HEK293T (cell line): ENCODE measurements at places on chromosomes 5 and 9.

GRCh38 chr5:157613385-157614245 is 38.0 kb upstream of the ADAM19 start:
- no peak for DNase-seq

DNA sequence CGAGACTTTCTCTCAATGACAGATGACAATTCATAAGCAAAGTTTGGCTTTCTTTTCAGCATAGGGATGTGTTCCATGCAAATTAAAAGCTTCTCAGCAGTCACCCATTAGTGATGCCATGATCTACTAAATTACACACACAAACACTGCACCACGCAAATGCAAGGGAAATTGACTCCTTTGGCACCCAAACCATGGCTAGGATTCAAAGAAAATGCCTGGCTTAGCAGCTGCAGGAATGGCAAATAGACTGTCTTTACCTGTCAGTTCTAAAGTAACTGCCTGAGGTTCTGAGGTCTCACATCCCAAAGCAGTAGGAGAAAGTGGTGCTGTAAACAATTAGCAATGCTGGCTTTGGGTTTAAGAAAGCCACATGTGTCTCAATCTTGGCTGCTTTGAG is 108.6 kb upstream of the ATP10B start:
- DNase-seq: no peak

DNA sequence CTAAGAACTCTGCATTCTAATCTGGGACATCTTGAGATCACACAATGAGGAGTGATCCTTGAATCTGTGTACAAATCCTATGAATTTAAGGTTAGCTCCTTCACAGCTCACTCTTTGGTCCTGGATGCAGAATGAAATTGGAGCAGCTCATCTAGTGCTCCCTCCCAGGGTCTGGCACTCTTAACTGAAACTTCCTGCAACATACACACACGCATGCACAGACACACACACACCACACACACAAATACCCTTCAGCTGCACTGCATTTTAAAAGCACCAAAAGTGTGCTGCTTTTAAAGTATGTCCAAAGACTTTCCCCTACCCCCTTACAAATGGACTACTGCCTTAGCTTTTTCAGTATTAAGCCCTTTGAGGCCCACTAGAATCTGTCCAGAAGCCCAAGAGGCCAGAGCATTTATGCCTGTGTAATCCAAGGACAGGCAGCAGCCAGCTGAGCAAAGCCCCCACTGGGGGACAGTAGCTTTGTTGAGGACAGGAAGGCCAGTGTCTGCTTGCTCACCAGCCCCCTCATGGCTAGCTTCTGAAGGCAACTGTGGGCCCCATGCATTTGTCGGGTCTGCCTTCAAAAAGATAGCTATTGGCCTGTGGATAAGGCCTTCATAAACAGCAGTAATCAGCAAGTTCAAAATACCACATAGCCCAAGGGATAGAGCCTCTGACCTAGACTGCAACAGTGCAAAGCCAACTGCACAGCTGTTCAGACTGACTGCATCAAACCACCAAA is 43.6 kb downstream of the CDO1 start:
- no peak for DNase-seq

DNA sequence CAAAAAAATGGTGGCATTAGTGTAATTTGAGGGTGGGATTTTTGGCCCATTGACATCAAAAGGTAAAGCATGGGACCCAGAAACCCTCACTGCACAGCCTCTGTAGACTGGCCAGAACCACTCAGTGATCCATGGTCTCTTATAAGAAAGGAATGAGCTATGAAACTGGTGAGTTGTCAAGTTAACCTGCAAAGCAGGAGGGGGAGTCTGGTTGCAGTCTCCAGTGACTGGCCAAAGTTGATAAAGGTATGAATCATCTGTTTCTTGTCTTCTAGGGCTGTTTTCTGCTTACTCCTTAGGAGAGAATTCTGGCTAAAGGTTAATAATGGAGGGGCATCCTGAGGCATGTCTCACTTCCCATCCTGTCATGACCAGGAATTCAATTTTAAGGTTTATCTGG is 325.2 kb downstream of the TLR4 start:
- DNase-seq: no peak

GRCh38 chr5:44546286-44546685 is 157.1 kb upstream of the FGF10 start:
- DNase-seq: no peak

GRCh38 chr9:35748858-35749514 is at the start of the genes GBA2 and RGP1:
Gene GBA2, minus strand, starts transcription at chr9:35749228. Its CDS starts 524 bp downstream, at chr9:35748704.
Gene RGP1, plus strand, starts transcription at chr9:35749287. Its CDS starts 469 bp downstream, at chr9:35749756.
- DNase-seq: peak; percentile 87

- no peak for DNase-seq
These were observed 29.3 kb downstream of the GRAMD2B start for GRCh38 chr5:126452477-126452876.

- DNase-seq: no peak
These were observed 53.6 kb upstream of the HTR1A start for GRCh38 chr5:64015824-64016223.

DNA sequence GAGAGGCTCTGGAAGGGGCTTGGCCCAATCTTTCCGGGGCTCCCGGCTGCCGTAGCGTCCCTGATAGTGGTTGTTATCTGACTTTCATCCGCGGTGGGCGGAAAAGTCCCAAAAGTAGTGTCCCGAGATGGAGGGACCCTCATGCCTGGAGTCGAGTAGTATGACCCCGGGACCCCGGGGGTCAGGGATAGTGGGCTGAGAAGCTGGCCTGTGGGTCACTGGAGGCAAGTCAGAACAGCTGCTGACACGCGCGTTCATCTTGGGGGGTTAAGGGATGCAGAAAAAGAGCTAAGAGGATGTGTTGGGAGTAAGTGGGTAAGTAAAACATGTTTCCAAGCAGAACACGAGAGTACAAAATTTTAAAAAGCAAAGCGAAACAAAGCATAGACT is 123.4 kb downstream of the TMEM161B start:
- no peak for DNase-seq

- DNase-seq: no peak
These were observed 112.0 kb upstream of the TBC1D2 start for GRCh38 chr9:98367371-98367900.

DNA sequence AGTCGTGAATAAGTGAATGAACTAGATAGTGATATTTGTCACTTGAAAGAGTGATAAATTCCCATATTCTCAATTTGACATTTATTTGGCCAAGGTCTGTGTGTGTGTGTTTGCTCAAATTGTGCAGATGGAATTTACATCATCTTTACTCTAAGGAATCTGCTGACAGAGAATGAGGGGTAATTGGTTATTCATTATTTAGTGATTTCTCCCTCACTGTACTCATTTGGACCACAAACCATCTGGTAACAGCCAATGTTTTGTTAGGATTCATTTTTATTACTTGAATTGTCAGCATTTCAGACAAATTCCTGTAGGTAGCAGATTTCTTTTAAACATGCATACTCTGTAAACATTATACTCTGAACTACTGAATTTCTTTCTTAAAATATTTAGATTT is 15.6 kb downstream of the VCAN start:
- DNase-seq: no peak

- no peak for DNase-seq
These were observed 1.4 kb upstream of the IRX4 start for GRCh38 chr5:1883925-1884677.

DNA sequence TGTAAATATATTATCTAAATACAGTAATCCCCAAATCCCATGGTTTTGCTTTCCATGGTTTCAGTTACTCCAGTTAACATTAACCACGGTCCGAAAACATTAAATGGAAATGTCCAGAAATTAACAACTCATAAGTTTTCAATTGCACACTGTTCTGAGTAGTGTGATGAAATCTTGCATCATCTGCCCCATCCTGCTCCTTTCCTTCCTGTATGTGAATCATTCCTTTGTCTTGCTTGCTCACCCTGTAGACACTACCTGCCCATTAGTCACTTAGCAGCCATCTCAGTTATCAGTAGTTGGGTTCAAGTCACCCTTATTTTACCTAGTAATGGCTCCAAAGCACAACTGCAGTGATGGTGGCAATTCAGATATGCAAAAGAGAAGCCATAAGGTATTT is 1568.5 kb upstream of the WWC1 start:
- DNase-seq: no peak

DNA sequence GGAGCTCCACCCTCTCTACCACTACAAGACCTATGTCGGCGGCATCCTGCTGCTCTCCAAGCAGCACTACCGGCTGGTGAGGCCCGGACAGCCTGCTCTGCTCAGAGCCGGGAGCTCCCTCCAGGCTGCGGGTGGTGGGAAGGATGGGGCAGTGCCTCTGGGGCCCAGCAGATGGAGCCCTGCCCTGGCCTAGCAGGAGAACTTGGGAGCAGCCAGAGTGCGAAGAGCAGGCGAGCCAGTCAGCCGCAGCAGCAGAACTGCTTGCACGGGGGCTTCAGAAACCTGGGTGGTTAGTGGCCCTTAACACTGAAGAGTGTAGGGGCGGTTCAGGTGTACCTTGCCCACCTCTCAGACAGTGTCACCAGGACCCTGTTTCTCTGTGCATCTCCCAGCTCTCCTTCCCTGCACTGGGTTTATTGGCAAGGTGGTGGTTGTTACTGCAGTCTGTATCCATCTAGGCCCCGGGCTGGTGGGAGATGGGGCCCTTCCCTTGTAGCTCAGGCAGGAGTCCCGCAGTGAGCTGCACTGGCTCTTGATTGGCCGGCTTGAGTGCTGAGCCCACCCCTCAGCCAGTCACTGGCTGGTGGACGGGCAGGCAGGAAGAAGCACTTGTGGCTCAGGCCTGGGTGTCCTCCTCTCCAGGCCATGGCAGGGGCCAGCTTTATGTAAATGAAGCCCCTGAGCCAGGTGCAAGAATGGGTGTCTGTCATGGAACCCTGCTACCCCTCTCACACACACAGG is 7.7 kb downstream of the B4GALT7 start:
- peak; percentile 93 for DNase-seq

DNA sequence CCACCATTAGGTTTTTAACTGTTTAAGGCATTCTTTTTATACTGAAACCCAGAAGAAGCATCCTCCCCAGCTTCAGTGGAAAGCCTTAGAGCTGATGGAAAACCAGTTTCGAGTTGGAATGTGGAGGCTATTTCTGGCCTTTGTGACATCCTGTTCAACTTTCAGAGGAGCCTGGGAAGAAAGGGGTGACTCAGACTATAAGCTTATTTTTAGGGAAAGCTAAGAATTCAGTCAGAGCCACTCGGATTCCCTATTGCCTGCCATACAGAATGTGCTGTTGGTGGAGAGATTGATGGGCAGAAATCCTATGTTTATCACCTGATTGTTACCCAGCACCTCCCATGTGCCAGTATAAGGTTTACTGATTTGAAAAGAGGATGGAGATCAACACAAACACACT is 19.8 kb downstream of the PALM2AKAP2 start:
- DNase-seq: no peak

DNA sequence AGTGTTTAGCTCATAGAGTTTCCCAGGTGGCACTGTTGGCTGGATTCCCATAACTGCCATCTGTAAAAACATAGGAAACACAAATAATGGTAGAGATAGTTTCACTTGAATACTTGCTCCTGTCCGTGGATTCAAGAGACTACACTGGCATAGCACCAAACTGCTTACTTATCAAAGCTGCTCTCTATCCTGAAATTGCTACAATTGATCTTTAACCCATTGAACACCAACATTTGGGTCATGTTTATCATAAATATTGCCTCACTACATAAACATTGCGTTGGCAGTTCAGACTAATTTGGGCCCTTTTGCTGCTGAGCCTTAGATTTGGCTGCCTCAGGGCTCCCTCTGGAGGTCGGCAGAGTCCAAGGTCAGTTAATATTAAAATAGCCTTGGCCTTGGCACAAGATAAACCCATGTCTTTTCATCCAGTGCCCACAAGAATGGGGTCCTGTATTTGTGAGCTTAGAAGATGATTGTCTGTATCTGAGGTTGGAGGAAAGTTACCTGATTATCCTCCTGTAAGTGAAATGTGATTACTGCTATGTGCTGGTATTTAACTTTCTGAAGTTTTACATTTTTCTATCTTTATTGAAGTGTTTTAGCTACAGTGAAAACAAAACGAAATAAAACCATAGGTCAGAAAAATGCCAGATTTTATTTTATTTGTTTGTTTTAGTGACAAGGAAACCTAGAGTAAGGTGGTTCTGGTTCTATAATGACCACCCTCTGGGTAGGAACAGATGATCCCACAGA is 4.0 kb upstream of the RANBP3L start:
- peak; percentile 45 for DNase-seq

DNA sequence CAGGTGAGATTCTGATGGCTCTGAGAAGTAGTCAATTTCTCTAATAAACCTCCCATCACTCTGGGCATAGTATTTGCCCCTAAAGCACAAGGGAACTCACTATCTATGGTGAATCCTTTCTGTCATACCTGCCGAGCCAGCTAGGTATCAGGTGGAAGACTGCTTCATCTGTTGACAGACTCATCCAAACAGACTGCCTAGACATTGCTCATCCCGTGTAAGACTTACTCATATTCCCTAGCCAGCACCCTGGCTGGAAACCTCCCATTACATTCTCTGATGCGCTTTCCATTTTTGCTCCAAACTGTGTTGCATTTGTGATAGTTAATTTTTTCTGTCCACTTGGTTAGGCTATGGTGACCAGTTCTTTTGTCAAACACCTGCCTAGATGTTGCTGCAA is 595.9 kb downstream of the DNAH5 start:
- DNase-seq: no peak

DNA sequence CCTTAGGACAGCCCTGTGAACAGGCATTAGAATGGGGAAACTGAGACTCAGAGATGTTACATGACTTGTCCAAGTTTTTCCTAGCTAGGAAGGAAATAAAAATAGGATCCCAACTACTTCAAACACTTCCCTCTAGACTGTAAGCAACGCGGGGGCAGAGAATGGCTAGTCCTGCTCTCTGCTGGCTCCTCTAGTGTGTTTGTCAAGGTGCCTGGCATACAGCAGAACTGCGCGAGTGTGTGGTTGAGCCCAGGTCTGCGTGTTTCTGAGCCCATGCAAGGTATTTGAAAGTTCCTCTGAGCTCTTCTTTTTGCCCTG is 152.5 kb downstream of the MACROH2A1 start:
- no peak for DNase-seq

- no peak for DNase-seq
These were observed 222.6 kb upstream of the PIK3R1 start for GRCh38 chr5:67992923-67993322.

- DNase-seq: no peak
These were observed 136.4 kb downstream of the MCTP1 start for GRCh38 chr5:95148453-95148852.

DNA sequence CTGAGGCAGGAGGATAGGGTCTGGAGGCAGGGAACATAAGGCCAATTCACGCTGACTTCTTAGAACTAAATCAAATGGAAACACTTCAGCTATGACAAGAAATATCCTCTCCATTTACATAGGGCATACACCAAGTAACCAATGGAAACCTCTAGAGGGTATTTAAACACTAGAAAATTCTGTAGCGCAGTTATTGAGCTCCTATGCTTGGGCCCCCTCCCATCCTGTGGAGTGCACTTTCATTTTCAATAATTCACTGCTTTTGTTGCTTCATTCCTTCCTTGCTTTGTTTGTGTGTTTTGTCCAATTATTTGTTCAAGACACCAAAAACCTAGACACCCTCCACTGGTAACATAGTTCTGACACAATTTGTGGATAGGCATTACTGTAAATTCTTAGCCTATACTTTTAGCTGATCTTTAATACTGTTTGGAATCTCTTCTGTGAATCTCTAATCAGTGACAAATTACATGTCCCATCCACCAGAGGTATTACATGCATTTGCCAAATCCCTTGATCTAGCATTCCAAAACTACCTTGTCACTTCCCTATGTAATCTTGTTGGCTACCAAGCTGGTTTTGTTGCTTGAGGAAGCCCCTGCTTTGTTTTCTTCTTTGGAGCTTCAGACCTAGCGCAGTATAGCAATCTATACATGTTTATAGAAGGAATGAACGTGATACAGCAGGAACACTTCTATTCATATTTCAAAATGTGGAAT is 61.6 kb downstream of the ST8SIA4 start:
- no peak for DNase-seq

GRCh38 chr5:120735076-120735475 is 271.0 kb downstream of the PRR16 start:
- no peak for DNase-seq
